Stimulated activated CD8-positive, alpha-beta memory T cell treated with anti-CD3 and anti-CD28 coated beads, Interleukin-15, amount 100 ng/mL, for 24 hours (primary cell): ENCODE measurements at places on chromosomes 2 and 18.

DNA sequence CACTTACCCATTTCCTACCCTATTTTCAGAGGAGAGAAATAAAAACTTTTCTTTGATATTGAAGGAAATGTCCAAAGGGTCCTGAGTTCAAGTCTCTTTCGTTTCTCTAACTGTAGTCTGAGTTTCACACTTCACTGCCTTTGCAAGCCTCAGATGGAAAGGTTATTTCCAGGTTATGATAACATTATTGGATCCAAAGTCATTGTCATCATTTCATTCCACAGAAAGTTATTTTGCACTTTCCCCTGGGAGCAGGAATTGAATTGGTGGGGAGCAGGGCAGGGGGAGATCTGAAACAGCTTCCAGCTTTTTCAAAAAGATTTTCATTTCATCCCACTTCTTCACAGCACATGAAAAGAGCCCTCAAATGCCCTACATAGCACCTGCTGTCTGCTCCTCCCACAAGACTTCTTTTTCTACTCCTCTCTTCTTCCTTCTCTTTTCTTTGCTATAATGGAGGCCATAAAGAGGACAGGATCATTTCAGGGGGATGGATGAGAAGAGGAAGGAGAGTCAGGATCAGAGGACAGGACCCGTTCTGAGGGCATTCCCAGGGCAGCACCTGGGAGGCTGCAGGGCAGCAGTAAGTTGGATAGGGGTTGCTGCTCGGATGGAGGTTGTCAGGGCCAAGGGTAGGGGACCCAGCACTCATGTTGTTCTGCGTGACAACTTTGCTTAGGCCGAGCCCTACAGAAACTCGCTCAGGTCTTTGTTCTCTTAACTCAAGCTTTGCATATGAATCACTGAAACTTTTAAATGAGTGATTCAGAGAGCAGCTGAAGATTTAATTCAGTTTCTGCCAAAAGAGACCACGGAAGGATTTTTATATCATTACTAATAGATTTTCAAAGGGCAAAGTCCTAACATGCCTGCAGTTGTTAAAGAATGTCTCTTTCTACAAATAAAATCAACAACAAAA lies 11.4 kb upstream of the GALNT5 start:
- no peak for DNase-seq

DNA sequence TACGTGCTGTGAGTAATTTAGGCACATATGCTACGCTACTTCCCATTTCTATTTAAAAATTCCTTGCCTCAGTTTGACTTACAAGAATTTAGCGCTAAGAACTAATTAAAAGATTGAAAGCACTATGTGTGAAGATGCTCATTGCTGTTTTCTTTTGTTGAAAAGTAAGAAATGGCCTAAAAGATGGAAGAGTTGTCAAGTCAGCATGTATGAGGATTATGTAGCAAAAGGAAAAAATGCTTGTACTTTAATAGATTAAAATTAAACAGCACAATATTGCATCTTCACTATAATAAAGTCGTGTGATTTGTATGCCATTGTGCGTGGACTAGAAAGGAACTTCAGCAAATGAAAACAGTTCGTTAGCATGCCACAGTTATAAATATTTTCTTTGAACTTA lies 77.0 kb downstream of the COX7A2L start:
- no peak for DNase-seq

DNA sequence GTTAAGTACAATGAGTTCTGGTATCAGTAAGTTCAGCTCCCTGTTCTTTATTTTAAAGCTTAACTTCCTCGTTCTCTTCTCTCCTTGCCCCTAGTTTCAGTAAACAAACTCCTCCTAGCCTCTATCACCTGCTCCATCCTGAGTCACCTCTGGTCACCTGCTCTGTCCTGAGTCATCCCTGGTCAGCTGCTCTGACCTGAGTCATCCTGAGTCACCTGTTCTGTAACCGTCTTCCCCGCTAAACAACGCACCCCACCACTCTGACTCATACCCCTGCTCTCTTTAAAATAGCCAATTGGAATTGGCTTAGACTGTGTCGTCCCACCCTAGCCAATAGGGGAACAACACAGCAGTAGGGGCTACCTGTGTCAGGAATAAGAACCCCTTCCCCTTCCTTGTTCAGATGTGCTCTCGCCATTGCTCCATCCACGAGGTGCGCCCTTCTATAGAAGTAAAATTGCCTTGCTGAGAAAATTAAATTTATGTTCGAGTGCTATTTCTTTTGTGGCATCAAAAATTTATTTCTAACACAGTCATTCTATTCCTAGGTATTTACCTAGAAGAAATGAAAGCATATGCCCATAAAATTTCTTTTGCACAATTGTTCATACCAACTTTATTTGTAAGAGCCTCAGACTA lies 24.9 kb upstream of the RMND5A start:
- DNase-seq, result no peak

DNA sequence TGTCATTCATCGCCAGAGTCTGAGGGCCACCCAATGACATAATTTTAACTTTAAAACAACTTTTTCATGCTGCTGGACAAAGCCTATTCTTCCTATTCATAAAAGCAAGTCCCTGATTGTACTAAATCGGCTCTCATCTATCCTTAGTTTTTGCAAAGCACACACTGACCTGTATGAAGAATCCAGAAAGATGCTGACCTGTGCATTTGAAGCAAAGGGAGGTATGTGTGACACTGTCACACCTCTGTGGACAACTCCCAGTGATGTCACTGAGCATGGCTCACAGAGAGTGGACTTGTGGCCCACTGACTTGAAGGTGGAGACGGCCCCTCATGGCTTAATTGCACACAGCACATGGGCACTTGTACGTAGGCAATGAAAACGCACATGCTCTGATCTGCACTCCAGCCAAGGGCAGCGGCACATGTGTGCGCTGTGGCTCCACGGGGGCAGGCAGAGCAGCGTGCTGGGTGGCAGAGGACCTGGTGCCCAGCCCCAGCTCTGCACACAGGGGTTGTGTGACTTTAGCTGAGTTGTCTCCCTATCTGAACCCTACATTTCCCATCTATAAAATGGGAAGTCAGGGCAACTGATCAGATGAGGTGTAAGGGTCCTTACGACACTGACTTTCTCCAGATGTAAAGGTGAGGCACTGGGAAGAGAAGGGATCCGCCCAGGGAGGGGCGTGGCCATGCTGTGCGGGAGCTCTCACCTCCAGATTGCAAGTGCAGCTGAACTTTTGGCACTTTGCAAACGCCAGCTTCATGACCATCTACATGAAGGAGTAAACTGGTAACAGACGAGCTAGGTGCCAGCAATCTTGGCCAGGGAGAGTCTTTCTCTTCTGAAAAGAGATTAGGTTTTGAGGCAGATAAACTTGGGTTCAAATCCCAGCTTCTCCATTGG lies 14.3 kb upstream of the ODC1 start:
- no peak for DNase-seq

DNA sequence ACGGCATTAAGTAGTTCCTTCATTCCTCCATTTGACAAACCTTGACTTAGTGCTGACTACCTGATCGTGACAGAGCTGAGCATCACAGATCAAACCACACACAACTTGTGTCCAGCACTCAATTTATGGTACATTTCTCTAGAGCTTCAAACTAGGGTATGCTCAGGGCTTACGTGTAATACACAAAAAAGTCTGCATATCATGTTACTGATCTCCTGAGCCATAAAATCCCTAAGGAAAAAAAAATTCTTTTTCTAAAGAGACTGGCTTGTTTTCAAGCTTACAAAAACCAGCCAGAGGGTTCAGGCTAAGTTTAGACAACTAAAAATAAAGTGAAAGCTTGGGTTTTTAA lies 88.0 kb upstream of the ALKAL2 start:
- DNase-seq, result no peak

DNA sequence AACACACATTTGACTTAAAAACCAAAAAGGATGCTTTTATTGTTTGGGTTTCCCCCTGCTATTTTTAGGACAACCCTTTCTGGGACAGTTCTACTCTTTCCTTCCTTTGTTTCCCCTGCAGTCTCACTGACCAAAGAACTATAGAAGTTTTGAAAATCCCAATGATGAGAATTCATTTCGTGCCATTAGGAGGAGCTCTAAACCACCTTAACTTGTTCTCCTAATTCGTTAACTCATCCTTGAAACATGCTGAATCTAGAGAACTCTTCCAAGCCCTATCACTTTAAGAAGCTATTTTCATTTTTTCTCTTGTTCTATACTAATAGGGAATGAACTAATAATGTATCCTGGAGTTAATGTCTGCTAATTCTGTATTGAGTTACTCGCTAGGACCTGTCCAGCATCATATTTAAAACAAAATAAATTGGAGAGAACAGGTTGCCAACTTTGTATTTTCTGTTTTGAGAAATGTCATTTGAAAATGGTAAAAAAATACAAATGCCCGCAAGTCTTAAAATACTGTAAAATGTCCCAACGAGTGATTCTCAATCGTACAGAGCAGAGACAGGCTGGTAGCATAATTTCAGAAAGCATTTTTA lies 62.9 kb downstream of the AFTPH start:
- no peak for DNase-seq

DNA sequence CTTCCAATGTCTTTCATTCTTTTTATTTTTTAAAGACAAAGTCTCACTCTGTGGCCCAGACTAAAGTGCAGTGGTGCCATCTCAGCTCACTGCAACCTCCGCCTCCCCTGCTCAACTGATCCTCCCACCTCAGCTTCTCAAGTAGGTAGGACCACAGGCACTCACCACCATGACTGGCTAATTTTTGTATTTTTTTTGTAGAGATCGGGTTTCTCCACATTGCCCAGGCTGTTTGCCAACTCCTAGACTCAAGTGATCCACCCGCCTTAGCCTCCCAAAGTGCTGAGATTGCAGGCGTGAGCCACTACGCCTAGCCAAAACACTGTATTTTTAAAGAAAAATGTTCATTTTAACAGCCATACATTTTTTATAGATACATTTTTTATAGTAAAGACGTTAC lies 12.7 kb downstream of the GCKR start:
- DNase-seq, result no peak

- no peak for DNase-seq
Measured at GRCh38 chr2:120298173-120298835, 45.7 kb downstream of the RALB start.

DNA sequence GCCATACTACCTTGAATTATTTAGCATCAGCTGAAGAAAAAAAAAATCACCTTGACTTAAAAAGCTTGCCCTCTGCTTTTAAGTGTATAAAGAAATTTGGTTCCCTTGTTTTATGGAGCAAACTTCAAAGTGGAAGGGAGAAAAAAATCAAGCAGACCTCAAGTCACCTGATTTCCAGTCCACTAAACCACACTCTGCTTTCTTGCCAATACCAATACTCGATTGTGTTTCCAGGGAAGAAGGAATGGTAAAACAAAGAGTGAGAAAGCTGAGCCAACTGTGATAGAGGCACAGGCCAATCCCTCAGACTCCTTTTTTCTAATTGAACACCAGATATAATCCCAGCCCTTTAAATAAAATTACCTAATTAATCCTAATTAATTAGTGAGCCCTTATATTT lies 587.3 kb downstream of the ARHGAP15 start:
- DNase-seq, result no peak

GRCh38 chr2:8134985-8135682 lies 546.7 kb upstream of the ID2 start:
- DNase-seq, result no peak

DNA sequence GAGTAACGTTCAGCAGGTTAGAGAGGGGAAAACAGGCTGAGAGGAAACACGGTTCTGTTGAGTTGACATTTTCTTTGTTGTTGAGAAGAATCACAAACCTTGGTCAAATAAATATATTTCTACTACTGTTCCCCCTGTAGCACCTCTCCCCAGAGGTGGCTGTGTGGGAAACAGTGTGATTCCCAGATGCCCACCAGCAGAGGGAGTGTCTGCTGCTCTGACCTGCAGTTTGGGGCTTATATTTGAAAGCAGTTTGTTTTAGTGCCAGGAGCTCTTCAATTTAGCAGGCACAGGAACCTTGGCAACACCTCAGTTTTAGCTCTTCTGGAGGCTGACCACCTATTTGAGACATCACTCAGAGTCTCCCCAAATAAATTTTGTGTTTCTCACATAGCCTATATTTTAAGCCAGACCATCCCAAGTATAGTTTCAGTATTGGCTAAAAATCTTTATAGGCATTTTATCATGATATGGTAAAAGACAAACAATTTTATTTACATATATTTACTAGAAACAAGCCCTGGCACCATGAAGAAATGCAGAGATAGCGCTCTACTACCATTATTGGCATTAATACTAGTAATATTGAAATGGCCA lies 75.7 kb downstream of the PIK3C3 start:
- DNase-seq, result no peak

DNA sequence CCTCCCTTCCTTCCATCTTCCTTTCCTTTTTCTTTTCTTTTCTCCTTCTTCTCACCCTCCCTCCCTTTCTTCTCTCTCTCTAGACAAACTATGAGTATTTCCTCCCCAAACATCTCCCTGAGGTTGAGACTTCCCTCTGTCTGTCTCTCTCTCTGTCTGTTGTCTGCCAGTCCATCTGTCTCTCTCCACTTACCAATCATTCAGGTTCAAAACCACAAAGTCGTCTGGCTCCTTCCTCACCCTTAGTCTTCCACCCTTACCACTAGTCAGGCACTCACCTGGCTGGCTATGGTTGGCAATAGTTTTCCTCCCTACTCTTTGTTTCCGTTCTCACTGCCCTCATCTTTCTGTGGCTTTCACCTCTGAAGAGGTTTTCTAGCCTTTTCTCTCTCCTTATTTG lies 12.9 kb downstream of the CCL20 start:
- DNase-seq, result no peak

DNA sequence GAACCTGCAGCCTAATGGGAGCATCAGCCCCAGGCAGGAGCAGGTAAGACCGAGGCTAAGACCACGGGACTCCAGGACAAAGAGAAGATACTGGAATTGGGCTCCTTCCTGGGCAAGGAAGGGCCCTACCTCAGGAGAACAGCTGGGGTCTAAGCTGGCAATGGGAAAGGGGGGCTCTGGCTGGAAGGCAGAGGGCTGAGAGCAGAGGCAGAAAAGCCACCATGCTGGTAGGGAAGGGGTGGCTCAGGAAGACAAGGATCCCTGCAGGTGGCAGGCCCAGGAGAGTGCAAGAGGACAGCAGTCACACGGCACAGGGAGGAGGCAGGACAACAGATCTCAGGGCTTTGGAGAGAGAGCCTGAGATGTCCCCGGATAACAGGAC lies 203.5 kb downstream of the NDUFA10 start:
- no peak for DNase-seq

DNA sequence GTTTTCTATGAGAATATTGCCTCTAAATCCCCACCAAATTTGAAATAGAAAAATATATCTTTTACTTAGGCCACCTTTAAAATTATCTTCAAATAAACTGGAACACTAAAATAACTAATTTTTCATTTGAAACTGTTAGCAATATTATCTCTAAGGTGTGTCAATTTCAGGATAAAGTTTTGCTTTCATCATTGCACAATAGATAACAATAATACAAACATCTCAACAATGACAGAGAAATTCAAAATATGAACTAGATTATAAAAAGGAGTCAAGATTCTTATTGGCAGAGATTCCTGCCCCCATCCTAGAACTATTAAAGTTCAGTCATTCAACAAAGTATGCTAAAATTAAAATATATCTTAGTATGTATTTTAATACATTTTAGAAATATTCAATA lies 117.9 kb downstream of the SCN9A start:
- DNase-seq, result no peak

GRCh38 chr2:234968631-234969305 lies 17.0 kb downstream of the SH3BP4 start:
- DNase-seq, result no peak
